Stimulated activated CD8-positive, alpha-beta memory T cell treated with anti-CD3 and anti-CD28 coated beads, Interleukin-7, amount 100 ng/mL, for 1 hour (primary cell): ENCODE measurements at places on chromosomes 2 and 18.
A peak's percentile ranks its signal among the peaks of the same experiment; 100 is the strongest.

DNA sequence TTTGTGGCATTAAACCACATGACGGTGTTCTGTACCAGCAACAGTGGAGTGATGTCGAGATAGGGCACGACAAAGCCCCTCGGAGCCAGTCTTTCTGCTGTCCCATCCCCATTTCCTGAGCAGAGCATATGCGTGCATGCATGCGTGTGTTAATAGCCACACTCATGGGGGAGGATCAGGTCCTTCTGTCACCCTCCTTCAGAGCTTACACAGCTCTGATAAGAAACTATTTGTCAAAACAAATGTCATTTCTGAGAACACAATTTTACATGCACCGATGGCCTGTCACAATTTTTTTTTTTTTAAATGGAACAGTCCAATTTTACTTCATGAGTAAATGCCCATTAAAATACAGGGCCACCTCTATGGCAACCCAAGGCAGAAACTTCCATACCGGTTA, 95.9 kb upstream of the ZBTB14 start:
- DNase-seq = no peak

DNA sequence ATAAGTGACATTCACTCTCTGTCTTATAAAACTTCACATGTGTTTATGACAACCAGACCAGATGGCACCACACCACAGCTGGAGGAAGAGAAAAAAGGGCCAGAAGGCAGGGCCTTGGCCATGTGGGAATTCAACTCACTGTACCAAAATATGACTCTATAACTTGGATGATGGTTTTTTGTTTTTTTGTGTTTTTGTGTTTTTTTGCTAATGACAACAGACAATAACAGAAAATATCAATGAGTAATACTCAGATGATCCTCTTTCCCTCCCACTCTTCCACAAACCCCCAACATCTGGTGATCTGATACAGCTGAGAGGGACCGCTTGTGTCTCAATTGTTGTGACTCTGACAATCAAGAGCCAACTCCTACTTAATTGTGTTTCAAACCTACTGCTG, 12.4 kb downstream of the NMI start:
- no peak for DNase-seq

- peak; percentile 52 for DNase-seq
These were observed 1.9 kb downstream of the TLX2 start for GRCh38 chr2:74515981-74516633.

DNA sequence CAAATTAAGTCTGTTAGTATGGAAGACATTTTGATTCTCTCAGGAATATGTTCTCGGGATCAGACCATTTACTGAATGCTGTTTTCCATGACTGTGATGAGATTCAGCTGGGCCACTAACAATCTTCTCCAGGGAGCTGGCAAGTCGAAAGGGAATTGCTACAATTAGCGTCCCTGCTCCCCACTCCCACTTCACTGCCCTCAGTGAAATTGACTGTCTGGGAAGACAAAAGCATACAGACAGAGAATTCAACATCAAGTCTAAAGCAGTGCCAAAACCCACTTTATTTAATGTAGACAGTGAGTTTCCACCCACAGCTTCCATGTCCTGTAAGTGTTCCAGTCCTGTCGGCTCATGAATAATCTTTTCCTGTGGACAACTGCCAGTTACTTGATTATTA, 34.0 kb upstream of the COL3A1 start:
- DNase-seq = no peak

DNA sequence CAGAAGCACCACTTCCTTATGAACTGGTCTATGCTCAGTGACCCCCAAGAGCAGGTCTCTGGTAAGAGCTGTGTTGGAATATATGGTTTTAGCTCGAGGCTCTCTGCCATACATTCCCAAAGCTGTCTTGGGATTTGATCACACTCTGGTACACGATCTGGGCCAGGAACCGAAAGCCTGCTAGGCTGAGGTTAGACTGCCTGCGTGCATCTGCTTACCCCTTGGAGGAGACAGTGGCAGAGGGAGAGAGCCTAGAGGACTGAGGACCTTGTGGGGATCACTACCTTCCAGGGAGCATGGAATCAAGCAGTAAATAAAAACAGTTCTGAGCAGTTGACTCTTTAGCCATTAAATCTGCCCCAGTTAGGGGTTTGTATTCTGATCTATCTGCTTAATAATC, 63.7 kb downstream of the ZNF532 start:
- no peak for DNase-seq

- no peak for DNase-seq
These were observed 158.6 kb downstream of the PPP1R1C start for GRCh38 chr2:182144041-182144775.

DNA sequence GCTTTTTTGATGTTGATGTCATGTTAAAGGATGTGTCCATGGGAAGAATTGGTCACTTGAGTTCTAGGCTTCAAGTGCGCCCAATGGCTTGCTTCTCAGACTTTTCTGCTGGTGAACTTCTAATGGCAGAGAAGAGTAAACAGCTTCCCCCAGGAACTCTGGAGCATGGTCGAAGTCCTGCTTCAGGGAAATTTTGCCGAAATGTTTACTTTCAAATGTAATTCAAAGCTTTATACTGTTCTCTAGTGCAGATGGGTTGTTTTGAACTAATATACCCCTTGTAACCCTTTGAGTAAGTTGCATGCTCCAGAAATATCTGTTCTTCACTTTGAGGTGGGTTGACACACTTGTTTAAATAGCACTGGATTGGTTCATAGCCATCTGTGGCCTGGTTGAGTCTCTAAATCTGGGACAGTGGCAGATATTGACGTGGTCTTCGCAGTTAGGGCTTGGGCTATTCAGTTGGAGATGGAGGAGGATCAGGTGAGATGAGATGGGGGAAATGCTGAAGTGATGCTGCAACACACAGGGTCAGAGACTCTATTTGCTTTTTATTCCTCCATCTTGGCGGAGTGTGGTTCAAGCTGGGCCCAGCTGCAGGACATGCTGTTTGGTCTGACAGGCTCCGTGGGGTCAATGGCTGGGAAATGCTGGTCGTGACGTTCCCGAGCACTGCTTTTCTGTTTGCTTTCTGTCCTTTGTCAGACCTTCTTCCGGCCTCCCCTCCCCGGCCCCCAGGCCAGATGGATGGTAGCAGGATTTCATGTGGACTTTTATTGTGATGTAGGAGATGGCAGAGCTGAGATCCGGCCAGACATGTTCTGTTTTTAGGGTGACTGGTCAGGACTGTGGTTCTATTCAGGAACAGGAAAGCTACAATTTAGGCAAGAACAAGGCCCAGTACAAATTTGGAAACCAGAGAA, 35.9 kb downstream of the MYO1B start:
- no peak for DNase-seq
